Left ventricle myocardium inferior (tissue), 1 donor: ENCODE measurements at places on chromosomes 6 and 20. TPM values are rescaled to one million over a fixed set of nuclear protein-coding genes. Genes with fewer than 3 reads are reported as not detected.

Gene IGF2R
- 66.8 TPM for total RNA-seq

Gene CYP39A1
- 5.4 TPM for total RNA-seq

Gene UBE2J1
- total RNA-seq, result 13.1 TPM

Gene PXDC1
- total RNA-seq, result 25.2 TPM

Gene RAET1E
- total RNA-seq, result 0.19 TPM

Gene IL17F
- not detected for total RNA-seq

Gene KHDC1L
- not detected for total RNA-seq

Gene CD83
- total RNA-seq, result 1.8 TPM

Gene GPR6
- not detected for total RNA-seq

Gene ESR1
- 1.6 TPM for total RNA-seq

Gene LY6G6C
- total RNA-seq, result not detected

Gene VGLL2
- total RNA-seq, result 2.4 TPM

Gene EEF1A2
- total RNA-seq, result 1,286 TPM

Gene SYTL3
- total RNA-seq, result 11.2 TPM

- no peak for DNase-seq
Observed at GRCh38 chr20:19872001-19872400, 113.9 kb downstream of the RIN2 start.

DNA sequence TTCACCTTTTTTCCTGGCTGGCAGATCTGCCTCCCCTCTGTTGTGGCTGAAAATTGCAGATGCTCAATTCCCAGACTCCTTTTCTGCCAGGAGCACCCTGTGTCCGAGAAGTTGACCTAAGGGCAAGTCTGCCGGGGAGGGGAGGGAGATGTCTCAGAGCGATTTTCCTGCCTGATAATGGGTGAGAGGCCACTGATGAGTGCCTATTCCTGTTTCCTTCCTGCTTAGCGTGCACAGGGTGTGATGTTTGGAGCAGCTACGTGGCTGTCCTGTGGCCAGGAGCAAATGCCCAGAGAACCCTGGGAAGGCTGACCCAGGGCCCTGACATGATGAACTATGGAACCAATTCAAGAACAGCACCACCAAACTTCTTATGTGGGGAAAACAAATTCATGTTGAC lies 22.5 kb downstream of the SOX4 start:
- no peak for DNase-seq

DNA sequence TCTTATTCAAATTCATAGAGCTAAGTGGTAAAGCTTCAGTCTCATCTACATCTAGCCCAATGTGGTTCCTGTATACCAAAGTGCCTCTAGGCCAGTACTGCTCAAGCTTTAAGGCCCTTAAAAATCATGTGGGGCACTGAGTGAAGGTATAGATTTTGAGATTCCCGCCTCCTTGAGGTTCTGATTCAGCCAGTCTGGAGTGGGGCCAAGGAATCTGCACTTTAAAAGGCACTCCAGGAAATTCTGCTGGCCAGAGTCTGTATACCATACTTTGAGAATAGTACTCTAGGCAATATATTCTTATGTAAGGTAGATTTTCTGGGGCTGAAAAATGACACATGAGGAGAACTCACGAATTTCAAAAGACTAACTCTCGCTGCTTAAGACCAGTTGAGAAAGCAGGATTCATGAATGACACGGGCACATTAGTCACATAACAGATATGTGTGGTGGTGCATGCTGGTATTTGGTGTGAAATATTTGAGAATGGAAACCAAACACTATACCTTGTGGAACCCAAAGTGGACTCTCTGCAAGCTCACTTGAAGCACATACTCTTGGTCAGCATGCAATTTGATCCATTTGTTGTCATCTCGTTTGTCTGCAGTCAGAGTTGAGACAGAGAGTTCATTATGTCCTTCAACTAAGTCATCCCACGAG lies 47.6 kb upstream of the SIM1 start:
- no peak for DNase-seq

DNA sequence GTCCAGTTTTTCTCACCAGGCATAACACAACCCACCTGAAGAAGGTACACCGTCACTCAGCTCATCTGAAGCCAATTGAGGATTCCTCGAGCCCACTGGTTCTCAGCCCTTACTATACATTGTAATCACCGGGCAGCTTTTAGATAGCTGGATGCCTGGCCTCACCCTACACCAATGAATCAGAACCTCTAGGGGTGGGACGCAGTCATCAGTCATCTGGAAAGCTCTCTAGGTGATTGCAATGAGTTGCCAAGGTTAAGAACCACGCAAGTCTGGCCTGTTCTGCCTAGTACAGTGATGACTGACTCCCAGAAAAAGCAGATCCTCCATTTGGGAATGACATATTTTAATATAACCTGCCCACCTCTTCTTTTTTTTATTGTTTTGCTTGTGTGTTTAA lies 41.1 kb downstream of the MC3R start:
- DNase-seq, result no peak

DNA sequence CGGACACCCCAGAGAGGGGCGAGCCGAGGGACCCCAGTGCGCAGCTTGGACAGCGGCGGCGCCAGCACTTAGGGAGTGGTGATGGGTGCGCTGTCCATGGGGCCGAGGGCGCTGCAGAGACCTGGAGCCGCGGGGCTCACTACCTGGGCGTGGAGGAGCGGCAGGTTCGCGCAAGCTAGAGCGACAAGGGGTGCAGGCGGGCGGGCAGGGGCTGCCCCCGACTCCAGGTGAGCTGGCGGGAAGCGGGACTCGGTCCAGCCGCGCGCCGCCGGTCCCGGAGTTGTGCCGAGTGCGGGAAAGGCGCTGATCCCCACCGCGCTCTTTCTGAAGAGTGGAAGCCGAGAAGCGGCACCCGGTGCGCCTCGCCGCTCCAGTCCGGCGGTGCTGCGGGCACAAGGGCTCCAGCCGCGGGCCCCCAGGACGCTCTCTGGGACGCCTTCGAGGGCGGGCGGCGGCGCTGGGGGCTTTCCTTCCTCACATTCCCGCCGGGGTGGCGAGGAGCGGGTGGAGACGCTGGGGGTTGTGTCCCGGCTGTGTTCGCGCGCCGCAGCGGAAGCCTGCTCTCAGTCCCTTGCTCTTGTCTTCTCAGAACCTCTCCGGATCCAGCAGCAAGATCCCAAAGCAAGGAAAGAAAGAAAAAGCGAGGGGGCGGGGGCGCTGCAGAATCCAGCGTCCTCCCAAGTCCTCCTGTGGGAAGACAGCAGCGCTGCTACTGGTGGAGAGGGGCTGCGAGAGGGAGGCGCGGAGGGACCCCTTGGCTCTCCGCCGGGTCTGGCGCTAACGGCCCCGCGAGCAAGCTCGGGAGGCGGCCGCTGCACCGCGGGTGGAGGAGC lies at the start of gene B3GAT2:
TSS of gene B3GAT2 (minus strand) at position 610 of the 833 bp plus-strand sequence. CDS start 631 bp downstream, outside the sequence.
- no peak for DNase-seq

- DNase-seq, result no peak
Observed at GRCh38 chr6:90347411-90347851, 50.8 kb upstream of the BACH2 start.

DNA sequence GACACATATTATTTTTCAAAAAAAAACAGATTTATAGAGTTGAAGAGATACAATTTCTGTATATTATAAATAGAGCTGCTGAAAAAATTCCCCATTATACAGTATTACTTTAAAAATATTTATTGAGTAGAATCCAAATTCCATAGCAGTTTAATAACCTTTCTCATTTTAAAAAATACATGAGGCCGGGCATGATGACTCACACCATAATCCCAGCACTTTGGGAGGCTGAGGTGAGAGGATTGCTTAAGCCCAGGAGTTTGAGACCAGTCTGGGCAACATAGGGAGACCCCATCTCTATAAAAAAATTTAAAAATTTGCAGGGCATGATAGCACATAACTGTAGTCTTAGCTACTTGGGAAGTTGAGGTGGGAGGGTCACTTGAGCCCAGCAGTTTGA lies 13.0 kb downstream of the ATRN start:
- no peak for DNase-seq

- DNase-seq, result no peak
Observed at GRCh38 chr6:106626485-106626884, 2.8 kb downstream of the RTN4IP1 start.

- DNase-seq, result no peak
Observed at GRCh38 chr6:167349631-167350274, 24.9 kb downstream of the TTLL2 start.

DNA sequence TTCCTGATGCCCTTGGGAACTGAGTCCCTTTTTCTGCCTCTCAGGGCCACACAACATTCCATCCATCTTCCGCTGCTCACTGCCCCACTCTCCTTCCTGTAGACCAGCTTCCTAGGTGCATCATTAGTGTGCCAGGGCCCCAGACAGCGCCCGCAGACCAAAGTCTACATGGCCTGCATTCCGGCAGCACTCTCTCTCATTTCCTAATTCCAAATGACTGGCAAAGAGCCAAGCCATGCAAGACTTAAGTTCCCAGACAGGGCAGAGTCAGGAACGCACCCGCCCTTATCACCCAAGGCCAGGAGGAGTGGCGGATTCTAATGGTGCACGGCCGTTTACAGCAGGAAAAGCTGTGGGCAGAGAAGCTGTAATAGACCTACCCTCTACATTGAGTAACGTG lies 159.8 kb upstream of the ARID1B start:
- no peak for DNase-seq

GRCh38 chr20:53215166-53215565 lies 243.0 kb downstream of the TSHZ2 start:
- DNase-seq, result no peak

DNA sequence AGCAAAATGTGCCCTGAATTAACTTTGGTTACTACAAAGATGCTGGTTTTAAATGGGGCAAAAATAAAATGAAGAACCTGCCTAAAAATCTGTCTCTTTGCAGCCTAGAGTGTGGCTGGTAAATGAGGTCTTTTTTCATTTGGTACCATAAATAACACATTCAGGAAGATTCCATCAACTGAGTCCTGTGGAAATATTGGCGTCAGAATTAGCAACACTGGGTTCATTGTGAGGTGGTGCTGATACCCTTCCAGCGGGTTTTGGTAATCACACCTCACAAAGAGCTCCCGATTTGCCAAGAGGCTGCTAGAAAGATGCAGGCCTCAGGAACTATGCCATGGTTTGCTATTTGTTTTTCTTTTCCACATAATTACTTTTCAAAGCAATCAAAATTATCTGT lies 55.3 kb downstream of the FAM50B start:
- no peak for DNase-seq

GRCh38 chr6:2072453-2072852 lies 173.0 kb downstream of the GMDS start:
- DNase-seq, result no peak

- DNase-seq, result no peak
Observed at GRCh38 chr6:67287566-67287965, 1347.5 kb upstream of the ADGRB3 start.

DNA sequence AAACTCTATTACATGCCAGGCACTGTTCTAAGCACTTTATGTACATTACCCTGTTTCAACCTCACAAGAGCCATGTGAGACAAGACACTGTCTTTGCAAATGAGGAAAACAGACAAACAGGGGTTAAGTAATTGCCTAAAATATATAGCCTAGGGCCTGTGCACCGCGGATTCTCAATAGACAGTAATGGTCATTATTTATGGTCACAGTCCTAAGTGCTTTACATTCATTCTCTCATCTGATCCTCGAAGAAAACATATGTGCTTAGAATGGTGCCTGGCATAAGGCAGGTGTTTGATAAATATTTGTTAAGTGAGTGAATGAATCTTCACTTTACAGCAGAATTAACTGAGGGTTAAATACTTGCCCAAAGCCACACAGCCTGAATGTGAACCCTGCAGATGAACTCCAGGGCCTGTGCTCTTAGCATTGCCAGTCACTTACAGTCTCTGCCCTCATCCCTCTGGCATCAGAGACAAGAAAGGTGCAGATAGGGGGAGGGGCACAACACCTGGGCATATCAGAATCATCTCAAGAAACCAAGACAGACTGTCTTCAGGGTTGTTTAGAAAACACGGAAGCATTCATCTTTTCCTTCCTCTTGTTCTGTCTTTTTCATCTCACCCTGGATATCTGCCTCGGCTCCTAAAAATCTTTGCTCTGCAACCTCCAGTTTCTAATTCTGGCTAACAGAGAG lies 92.8 kb upstream of the SASH1 start:
- DNase-seq, result no peak

DNA sequence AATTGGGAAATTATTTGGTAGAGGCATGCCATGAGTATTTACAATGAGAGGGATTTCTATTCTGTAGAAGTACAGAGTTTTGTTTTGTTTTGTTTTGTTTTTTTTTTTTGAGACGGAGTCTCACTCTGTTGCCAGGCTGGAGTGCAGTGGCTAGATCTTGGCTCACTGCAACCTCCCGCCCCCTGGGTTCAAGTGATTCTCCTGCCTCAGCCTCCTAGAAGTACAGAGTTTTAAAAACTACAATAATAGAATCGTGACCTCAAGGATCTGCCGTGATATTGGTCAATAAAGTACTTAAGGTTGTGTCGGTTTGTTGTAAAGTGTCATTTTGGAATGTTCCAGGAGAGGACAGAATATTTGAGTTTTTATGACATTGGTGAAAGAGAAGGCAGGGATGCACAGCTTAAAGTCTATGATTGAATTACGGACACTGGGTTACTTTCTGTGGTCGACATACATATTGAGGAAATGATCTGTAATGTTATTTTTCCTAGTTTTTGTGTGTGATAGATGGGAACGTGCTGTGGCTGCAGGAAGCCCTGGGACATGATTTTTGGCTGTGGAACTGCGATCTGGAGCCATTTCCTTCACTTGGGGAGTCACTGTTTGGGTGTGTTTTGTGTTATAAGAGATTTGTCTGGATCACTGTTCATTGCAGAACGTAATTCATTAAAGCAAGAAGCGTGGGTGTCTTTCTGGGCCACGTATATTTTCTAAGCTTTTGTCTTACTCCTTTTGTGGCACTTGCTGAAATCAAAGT lies 59.6 kb downstream of the TIAM2 start:
- DNase-seq, result no peak

DNA sequence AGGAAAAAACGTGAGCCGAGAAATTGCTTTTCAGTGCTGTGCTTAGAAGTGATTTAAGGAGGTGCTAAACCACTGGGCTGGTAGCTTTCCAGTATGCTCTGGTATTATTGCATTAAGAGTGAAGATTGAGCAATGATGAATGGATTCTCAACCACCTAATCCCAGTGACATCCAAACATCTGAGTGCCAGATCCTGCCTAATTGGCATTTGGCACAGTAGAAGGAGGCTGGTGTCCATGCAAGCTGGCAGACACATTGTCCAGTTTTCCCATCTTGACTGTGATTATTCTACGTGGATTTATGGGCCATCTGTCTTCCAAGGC lies 398.0 kb upstream of the PLCB4 start:
- DNase-seq, result no peak

- DNase-seq, result no peak
Observed at GRCh38 chr20:62898970-62899632, 27.2 kb downstream of the DIDO1 start.

- no peak for DNase-seq
Observed at GRCh38 chr6:137165375-137166246, 7.8 kb downstream of the IL22RA2 start.

DNA sequence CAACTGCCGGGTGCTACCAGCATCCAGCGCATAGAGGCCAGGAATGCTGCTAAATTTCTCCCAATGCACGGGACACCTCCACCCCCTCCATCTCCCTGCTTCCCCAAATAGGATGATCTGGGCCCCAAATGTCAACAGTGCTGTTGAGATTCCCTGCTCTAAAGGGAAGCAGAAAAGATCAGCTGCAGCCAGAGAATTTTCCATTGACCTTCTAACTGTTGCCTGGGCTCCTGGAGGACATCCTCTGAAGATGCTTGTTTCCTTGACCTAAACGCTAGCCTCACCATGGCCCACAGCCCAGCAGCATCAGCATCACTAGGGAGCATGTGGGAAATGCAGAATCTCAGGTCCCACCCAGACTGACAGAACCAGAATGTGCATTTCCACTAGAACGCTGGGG lies 161.3 kb downstream of the GMPR start:
- no peak for DNase-seq

- DNase-seq, result no peak
Observed at GRCh38 chr20:13953227-13953626, 37.2 kb downstream of the SEL1L2 start.
